Progenitor cell of endocrine pancreas (in vitro differentiated cells): ENCODE measurements at places on chromosomes 1 and 21. TPM values are rescaled to one million over a fixed set of nuclear protein-coding genes. Genes with fewer than 3 reads are reported as not detected.

DNA sequence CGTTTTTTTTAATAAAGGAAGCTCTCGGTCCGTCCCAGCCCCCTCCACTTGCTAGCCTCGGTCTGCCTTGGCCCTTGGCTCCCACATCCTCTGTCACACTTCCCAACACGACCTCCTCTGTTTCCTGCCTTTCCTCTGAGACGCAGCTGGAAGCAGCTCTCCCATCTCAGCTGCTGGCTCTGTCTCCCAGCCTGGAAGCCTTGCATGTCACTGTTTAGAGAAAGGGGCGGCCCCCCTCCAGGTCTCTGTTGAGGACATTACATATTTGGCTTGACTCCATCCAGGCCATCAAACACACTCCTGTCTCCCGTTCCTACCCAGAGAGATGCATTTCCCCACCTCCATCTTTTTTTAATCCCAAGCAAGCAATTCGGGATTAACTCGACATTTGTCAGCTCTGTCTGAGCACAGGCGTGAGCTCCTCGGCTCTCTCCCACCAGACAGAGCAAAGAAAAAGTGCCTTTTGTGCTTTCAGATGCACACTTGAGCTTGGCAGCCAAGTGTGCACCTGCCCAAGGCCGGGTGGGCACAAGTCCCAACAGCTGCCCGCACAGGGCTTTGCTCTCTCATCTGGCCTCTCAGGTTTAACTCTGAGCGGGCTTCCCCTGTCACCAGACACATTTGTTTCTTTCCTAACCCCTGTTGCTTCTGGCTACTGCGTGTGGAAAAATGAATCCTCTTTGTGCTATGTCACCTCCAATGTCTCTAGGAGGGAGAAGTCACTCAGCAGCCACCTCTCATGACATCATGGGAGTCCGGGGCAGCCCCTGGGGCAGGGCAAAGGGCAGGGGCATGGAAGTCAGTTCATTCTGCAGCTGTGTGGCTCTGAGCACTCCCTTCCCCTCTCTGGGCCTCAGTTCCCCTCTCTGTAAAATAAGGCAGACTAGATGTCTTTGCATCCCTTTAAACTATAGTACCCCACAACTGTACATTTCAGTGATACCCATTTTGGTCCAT lies 108.3 kb downstream of the KCND3 start:
- H3K27ac ChIP-seq: no peak overlapping the region
- H3K27me3 ChIP-seq: peaks cover 24% of the 10 kb centered on the region
- no peak for DNase-seq

- H3K4me1 ChIP-seq: peaks cover 20% of the 10 kb centered on the region
- peaks cover 28% of the 10 kb centered on the region for H3K36me3 ChIP-seq
- peak within 1 kb of the TSS; percentile 99 for H3K4me3 ChIP-seq
- peak within 1 kb of the TSS; percentile 99 for H3K27ac ChIP-seq
- DNase-seq: peak; percentile 93
These were observed at the start of the genes ZBED6 and ZC3H11A for GRCh38 chr1:203795441-203796235. ZBED6 (plus strand) TSS chr1:203795623; CDS start chr1:203797523, 1,900 bp downstream. ZC3H11A (plus strand) TSS chr1:203795623; CDS start chr1:203817071, 21,448 bp downstream.

DNA sequence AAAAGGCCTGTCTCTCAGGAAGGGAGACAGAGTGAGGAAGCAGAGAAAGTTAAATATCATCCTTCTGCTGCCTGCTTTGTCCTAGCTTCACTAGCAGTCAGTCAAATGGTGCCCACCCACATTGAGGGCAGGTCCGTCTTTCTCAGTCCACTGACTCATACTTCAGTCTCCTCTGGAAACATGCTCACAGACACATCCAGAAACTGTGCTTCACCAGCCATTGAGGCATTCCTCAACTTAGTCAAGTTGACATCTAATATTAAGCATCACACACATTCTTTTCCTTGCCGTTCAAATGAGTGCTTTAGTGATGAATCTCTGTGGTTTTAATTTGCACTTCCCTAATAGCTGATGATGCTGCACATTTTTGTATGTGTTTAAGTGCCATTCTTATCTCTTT lies 777.8 kb upstream of the PRMT6 start:
- no peak overlapping the region for H3K27ac ChIP-seq
- no peak for DNase-seq
- no peaks in the 10 kb centered on the region for H3K36me3 ChIP-seq

Gene SLAMF7
- not detected in 2 replicates for total RNA-seq

Gene RBM11
- total RNA-seq: 4.9 and 7.4 TPM in 2 replicates

Gene ZNF683
- not detected in 2 replicates for total RNA-seq

DNA sequence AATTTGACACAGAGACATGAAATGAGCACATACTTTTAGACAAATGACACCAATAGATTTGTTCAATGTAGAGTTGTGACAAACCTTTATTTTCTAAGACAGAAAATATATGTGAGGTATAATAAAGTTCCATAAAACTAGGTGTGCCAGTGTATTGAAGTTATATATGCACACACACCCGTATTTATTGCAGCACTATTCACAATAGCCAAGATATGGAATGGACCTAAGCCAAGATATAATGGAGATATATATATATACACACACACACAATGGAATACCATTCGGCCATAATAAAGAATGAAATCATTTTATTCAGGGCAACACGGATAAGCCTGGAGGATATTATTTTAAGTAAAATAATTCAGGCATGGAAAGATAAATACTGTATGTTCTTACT lies 1013.5 kb downstream of the KCNT2 start:
- no peak overlapping the region for H3K27ac ChIP-seq
- no peaks in the 10 kb centered on the region for H3K4me1 ChIP-seq
- no peaks in the 10 kb centered on the region for H3K36me3 ChIP-seq
- H3K4me3 ChIP-seq: no peak overlapping the region

DNA sequence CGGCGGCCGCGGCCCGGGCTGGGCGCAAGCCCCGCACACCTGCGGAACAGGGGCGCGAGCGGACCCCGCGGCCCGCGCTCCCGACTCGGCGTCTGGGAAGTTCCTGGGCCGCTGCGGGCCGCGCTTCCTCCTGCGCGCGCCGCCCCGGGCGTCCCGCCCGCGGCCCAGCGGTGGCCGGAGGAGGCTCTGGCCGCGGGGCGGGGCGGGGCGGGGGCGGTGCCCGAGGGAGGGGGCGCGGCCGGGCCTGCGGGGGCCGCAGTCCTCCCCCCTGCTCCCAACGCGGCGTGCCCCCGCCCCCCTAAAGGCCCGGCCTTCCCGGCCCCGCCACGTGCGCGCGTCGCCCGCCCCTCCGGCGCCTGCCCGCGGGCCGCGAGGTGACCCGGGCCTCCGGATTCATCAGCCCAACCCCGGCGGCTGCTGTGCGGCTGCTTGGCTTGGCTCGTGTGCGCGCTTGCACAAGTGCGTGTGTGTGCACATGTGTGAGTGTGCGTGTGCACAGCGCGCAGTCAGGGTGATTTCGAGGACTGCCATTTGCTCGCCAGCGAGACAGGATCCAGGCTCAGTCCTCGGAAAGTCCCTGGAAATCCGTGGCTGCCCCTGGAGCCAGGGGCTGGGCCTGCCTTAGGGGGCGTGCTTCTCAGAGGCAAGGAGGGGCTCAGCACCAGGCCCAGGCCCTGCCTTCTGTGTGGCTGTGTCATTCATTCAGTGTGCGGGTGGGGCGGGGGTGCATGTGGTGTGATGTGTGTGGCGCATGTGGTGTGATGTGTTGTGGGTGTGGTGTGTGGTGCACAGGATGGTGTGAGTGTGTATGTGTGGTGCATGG lies at the start of gene C2CD2:
TSS of gene C2CD2 (minus strand) at position 188 of the 823 bp plus-strand sequence. CDS start 370 bp downstream, outside the sequence.
- peaks cover 8% of the 10 kb centered on the region for H3K4me1 ChIP-seq
- H3K36me3 ChIP-seq: peaks cover 2% of the 10 kb centered on the region
- peak within 1 kb of the TSS; percentile 73 for H3K4me3 ChIP-seq
- H3K27ac ChIP-seq: no peak within 1 kb of the TSS
- DNase-seq: peak; percentile 34
- H3K27me3 ChIP-seq: peaks cover 28% of the 10 kb centered on the region

DNA sequence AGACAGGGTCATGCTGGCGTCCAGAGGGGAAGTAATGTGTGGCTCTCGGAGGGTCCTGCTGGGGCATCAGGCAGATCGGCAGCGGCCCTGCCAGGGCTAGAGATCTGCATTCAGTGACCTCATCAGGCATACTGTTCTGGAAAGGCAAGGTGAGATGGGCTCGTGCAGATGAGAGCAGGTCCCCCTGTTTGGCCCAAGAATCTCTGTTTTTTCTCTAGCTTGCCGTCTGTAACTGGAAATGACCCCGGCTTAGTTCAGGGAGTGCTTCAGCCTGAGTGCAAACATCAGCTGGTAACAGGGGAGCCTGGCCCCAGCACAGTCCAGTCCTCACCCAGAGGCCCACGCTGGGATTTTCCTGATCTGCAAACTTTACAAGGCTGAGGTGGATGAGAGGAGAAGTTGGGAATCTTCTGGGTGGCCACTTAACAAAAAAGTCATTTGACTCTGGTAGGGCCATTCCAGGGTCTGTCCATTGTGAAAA lies 2.1 kb downstream of the FAM163A start:
- no peak overlapping the region for H3K4me3 ChIP-seq
- no peak overlapping the region for H3K27ac ChIP-seq
- DNase-seq: no peak

GRCh38 chr1:86741947-86742572 lies 37.7 kb downstream of the SH3GLB1 start:
- H3K36me3 ChIP-seq: peaks cover 10% of the 10 kb centered on the region
- H3K27me3 ChIP-seq: no peaks in the 10 kb centered on the region
- H3K4me3 ChIP-seq: no peak overlapping the region
- no peak overlapping the region for H3K27ac ChIP-seq
- no peak for DNase-seq

GRCh38 chr1:201136355-201137023 lies 9.5 kb upstream of the ASCL5 start:
- peaks cover 29% of the 10 kb centered on the region for H3K36me3 ChIP-seq
- H3K27ac ChIP-seq: no peak overlapping the region
- DNase-seq: no peak
- no peak overlapping the region for H3K4me3 ChIP-seq
- no peaks in the 10 kb centered on the region for H3K27me3 ChIP-seq
- H3K4me1 ChIP-seq: no peaks in the 10 kb centered on the region
